EL (cell line): ENCODE measurements at places on chromosomes 4 and X.

GRCh38 chr4:34245276-34245675, 1999.0 kb downstream of the ARAP2 start:
- DNase-seq = no peak

- peak; percentile 55 for DNase-seq
These were observed 15.7 kb downstream of the JADE1 start for GRCh38 chr4:128825226-128825625.

- no peak for DNase-seq
These were observed 57.4 kb upstream of the HGFAC start for GRCh38 chr4:3384391-3384770.

DNA sequence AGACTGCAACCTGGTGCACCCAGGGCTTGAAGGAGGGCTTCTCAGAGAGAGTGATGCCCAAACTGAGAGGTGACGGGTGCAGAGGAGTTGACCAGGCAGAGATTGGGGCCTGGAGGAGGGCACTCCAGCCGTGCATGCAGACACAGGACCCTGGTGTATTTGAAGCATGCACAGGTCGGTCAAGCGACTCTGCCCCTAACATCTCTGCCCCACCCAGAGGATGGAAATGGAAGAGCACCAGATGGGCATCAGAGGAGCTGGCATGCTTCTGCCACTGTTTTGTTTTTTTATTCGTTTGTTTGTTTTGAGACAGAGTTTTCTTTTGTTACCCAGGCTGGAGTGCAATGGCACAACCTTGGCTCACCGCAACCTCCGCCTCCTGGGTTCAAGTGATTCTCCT, 320.9 kb downstream of the EVC2 start:
- no peak for DNase-seq

DNA sequence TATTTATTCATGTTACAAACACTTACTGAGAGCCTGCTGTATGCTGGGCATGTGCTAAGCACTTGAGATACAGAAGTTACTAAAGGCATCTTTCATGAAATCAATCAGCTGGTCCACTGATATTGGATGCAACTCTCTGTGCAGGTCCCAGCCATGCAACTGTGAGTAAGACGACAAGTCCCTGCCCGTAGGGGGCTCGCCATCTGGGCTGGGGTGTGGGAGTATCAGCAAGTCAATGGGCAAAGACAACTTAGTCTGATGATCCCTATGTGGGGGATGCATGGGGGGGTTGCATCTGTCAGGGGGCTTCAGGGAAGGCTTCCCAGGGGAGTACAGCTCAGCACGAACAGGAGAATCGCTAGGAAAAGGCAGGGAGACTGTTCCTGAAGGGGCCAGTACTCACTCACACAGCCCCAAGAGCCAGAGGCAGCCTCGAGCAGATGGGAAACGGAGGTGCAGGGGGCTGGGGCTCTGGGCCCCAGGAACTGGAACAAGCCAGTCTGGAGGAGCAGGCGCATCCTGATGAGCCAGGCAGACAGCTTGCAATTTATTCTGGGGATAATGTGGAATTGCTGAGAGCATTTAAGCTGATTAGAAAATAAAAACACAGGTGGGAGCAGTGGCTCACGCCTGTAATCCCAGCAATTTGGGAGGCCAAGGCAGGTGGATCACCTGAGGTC, 40.2 kb downstream of the CRMP1 start:
- DNase-seq = no peak

DNA sequence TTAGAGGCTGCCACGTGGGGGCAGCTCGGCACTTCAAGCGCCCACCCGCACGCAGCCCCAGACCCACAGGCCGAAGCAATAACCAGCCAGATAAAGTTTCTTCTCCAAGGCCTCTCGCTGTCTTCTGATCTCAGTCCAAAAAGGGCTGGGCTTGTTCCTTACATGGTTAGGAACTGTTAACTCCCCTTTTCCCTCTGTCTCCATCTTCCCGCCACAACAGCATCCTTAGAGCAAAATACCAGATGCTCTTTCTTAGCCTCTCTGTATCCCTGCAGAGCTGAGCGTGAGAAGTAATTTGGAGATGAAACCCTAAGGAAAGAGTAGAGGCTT, 23.4 kb upstream of the KIAA1210 start:
- no peak for DNase-seq

- no peak for DNase-seq
These were observed 151.1 kb downstream of the SLC7A11 start for GRCh38 chr4:138090918-138091676.

DNA sequence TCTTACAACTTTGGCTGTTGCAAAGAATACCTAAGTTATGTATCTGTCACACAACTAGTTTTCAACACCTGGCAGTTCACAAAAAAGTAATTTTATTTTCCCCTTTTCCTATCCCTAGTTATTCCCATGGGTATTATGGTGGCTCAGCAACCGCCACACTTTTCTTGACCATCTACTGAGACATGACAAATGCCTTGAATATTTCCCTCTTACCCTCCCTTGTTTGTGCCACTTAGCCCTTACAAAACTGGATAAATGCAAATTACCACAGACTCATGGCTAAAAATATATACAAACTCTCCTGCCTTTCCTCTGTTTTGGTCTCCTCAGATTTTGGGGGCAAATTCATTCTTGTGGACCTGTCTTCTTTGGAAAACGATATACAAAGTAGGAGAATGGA, 72.1 kb downstream of the AMOT start:
- no peak for DNase-seq

- DNase-seq = peak; percentile 91
These were observed 367.5 kb upstream of the CTSO start for GRCh38 chr4:156321203-156321602.

- DNase-seq = no peak
These were observed 1.5 kb downstream of the P2RY8 start for GRCh38 chrX:1535241-1536041.

- no peak for DNase-seq
These were observed 102.1 kb downstream of the STIM2 start for GRCh38 chr4:26962720-26963119.

GRCh38 chr4:81684352-81684751, 212.6 kb upstream of the RASGEF1B start:
- DNase-seq = no peak

DNA sequence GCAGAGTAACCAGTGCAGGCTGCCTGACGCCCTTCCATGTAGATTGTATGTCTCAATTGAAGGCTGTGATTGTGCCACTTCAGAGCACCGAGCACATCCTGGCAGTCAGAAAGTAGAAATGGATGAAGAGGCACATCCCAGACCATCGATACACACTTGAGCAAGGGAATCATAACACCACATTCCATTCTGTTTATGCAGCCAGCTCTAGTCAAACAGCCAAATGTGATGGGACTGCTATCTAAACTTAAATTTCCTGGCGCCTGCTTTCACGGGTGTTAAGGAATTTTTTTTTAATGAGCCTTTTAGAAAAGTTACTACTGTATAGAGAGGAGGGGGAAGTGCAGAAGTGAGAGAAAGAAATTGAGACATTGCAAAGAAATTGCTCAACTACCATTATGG, 84.4 kb downstream of the PPARGC1A start:
- DNase-seq = peak; percentile 40

DNA sequence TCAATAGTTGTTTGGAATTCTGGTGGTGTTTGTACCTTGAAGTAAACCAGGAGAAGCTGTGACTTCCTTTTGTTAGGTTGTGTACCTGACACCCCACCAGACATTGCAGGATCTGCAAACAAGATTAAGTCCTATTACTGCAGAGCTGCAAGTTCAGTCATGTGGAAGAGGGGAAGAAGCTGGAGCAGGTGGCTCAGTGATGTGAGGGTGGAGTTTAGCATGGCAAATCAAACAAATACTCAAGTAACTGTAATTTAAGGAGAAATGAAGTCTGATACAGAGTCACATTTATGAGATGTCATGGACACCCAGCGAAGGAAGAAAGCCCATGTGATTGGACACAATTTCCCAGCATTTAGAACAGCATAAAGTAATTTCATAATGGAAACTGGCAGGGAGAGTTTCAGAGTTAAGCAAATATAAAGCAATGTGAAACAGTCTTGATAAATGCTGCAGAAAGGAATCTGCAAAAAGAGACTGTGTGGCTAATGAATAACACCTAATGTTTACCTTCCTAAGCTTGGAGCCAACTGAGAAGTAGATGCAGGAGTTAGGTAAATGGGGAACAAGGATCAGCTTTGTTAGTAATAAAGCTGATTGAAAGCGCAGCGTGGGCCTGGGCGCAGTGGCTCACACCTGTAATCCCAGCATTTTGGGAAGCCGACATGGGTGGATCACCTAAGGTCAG, 249.1 kb downstream of the GBA3 start:
- DNase-seq = no peak
